SHP77 treated with DMSO at 0.1 percent for 48 hours (cell line): ENCODE measurements at places on chromosomes 2 and 18.

GRCh38 chr2:74576211-74576862 is 21.8 kb downstream of the DOK1 start:
- no peak for DNase-seq

GRCh38 chr2:120111193-120111592 is 98.3 kb downstream of the EPB41L5 start:
- DNase-seq, result no peak

GRCh38 chr18:50649821-50650220 is 89.9 kb downstream of the MAPK4 start:
- DNase-seq, result no peak

- DNase-seq, result no peak
Observed at GRCh38 chr2:149410701-149411484, 80.5 kb downstream of the LYPD6 start.

DNA sequence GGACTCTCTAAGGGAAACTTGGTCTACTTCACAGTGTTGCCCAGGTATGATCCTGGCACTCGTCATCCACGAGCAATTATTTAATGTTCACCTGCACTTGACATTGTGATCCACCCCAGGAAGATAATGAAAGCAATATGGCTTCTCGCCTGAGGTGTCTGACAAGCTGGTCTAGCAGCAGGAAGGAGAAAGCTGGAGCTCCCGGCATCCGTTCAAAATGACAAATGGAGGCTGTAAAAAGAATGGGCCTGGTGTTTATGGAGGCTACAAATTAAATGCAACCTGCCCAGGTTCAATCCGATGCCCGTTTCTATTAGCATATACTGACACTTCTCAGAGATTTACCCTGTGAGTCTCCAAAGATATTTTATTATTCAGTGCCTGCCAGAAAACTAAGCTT is 317.6 kb downstream of the CTNNA2 start:
- DNase-seq, result no peak

DNA sequence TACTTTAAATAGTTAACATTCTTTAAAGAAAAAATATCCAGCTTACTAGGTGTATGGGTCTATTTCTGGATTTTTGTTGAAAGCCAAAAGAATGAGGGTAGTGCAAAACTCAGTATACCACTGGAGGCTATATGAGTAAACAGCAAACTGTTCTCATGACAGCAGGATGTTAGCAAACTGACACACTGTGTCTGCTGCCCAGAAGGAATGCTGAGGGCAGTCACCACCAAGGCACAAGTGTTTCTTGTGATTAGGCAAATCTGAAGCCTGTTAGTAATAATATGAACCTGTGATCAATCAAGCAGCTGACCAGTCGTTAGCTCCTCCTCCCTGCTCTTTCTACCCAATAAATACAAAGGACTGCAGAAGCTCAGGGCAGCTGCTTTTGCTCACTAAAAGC is 50.5 kb upstream of the SULT1C3 start:
- DNase-seq, result no peak

- no peak for DNase-seq
Observed at GRCh38 chr2:101410746-101411145, 23.4 kb upstream of the CREG2 start.

GRCh38 chr18:6284300-6284699 is 130.4 kb downstream of the L3MBTL4 start:
- no peak for DNase-seq

DNA sequence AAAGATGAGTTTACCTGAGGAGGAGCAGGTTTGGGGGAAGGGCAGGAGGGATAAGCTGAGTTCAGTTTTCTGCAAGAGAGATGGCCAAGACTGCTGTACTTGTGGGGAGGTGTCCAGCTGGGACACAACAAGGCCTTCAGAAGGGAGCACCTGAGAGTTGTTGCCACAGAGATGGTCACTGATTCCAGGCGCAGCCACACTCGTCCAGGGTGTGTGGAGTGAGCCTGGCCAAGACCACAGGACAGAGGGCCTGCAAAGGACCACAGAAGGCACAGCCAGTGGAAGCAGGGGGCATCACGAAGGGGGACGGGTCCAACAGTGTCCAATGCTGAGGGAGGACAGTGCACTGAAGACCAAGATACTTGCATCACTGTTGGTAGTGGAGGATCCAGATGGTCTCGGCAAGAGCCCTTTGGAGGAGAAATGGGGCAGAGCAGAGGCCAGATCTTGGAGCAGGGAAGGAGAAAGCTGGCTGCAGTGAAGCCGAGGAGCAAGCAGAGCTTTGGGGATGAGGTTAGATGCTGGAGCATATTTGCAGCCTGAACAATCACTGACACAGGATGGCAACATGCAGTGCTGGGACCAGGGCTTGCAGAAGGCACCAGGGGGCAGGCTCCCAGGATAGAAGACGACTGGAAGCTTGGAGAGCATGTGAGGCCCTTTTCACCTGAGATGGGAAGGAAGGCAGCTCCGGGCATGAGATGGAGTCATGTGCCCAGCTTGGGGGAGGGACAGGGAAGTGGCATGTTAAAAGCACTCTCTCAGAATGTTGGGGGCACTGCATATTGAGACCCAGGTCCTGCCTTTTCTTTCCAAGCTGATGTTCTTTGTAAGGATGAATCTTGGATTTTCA is 214.0 kb downstream of the CYP26B1 start:
- DNase-seq, result no peak

GRCh38 chr2:234999740-235000425 is 48.1 kb downstream of the SH3BP4 start:
- no peak for DNase-seq

DNA sequence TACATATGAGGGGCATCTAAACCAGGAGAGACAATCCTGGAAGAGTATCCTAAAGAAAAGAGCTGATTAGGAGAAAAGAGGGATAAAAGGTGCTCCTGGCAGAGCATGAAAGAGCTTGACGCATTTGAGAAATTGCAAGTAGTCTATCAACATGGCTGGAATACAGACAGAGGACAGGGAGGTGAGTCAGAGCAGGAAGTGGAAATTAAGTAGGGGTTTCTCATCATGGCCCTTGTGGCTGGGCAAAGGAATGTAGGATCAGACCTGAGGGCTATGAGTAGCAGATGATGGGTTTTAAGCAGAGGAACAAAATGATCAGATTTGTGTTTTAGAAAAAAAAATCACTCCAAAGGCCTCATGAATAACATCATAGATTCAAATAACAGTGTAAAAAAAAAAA is 49.2 kb upstream of the UGP2 start:
- DNase-seq, result no peak

DNA sequence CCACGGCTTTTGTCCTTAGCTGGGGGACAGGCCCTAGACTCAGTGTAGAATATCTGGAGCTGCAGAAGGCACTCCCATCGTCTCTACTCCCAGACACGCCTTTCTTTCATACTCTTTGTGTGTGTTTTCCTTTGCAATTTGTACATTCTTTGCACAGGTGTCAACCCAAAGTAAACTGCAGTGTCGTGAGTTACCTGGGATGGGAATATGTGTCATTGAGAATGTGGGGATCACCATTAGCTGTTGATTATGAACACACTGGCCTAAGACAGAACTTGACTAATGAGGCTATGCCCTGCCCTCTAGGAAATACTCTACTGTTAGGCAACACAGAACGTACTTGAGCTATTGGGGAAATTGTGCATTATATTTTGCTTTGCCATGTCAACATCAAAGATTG is 233.3 kb downstream of the SETBP1 start:
- no peak for DNase-seq

DNA sequence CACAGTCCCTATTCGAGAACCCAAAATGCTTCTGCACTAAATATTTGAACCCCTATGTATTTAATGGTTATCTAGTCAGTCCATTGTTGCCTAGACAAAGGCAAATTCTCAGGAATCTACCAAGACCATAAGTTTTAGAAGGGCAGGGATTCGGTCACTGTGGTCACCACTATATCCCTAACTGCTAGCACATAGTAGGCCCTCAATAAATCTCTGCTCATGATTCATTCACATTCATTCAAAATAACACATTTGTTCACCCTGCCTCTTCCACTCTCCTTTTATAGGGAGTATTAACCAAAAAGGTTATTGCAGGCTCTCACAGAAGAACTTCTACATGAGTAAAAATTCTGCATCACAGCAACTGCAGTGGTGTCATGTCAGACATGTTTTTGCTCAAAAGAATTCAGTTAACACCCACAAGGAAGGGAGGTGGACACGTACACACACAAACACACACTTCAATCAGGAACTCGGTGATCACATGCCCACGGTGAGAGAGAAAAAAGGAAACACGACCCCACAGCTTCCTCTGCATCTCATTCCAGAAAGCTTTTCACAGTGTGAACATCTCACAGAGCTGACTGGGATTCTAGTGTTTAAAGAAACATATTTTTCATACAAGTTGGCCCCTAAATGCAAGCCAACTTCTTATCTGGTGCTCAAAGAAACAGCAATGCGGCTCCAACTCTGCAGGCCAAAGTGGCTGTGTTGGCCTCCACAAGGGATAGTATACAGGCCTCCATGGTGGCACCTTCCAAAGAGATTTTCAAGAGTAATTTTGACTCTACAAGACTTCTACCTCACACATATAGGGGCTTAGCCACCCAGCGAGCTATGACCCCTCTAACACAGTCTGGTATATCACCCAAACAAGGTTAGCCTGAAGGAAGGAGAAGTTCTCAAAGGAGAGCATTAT is 98.0 kb downstream of the ANKRD44 start:
- no peak for DNase-seq

DNA sequence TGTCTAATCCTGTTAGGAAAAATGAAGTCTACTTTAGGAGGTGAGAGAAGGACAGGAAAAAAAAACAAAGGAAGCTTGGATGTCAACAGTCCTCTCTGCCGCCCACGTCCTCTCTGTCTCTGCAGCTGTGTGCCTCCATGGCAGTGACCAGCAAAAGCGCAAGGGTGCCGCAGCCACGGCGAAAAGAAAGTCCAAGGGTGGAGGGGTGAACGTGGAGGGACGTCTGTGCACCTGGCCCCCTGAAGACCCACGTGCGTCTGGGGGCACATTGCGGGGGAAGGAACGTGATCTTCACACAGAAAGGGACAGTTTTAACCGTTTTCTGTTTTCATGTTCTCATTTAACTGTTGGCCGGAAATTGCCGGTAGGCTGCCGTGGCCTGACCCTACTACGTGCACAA is 152.7 kb downstream of the MBP start:
- DNase-seq, result no peak

- no peak for DNase-seq
Observed at GRCh38 chr2:169091761-169092519, 22.6 kb downstream of the DHRS9 start.

DNA sequence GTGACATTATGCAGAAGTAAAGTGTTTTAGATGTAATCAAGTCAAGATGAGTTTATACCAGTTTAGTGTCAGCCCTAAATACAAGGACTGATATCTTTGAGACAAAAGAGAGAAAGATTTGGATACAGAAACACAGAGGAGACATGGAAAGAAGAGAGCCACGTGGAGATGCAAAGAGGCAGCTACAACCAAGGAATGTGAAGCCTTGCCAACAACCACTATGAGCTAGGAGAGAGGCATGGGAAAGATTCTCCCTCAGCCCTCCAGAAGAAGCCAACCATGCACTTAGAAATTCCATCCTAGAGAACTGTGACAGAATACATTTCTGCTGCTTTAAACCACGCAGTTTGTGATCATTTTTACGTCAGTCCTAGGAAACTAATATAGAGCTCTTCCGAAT is 217.2 kb downstream of the DOK6 start:
- no peak for DNase-seq

- no peak for DNase-seq
Observed at GRCh38 chr2:149155196-149155969, 116.9 kb downstream of the LYPD6B start.

GRCh38 chr2:102788885-102789260 is 27.0 kb downstream of the TMEM182 start:
- no peak for DNase-seq

- no peak for DNase-seq
Observed at GRCh38 chr2:71216501-71216900, 10.4 kb downstream of the PAIP2B start.

GRCh38 chr2:237625216-237625705 is 2.1 kb upstream of the LRRFIP1 start:
- DNase-seq, result no peak

DNA sequence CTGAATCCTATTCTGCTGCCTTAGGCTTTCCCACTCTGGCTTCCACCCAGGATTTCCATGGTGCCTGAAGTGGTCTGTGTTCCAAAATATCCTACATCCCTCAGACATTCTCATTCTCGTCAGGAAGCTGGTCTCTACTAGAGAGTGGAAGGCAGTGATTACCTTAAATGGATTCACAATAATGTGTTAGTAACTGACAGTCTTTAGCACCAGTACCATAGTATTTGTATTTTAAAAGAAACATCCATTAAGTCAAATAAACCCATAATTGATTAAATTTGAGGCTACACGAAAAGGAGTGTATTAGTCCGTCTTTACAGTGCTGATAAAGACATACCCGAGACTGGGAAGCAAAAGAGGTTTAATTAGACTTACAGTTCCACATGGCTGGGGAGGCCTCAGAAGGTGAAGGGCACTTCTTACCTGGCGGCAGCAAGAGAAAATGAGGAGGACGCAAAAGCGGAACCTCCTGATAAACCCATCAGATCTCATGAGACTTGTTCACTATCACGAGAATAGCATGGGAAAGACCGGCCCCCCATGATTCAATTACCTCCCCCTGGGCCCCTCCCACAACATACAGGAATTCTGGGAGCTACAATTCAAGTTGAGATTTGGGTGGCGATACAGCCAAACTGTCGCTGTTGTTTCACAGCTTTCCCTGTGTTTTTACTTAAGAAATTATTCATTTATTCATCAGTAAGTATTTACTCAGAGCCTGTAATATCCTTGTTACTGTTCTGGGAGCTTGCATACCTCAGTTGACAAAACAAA is 306.5 kb downstream of the STK39 start:
- no peak for DNase-seq

DNA sequence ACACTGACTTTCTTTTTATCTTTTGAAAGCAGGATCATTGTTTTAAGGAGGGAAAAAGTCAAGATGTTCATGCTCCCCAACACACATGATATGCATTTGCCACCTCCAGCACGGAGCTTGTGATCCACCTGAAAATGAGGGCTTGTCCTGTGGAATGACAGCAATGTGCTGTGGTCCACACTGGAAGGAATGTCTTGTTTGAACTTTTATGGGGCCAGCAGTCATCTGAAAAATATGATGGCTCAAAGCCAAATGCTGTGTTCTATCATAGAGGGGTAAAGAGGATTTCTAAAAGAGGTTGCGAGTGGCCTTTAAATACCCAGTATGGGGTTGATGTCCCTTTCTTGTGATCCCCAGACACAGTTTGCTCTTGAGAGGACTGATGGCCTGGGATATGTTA is 226.5 kb upstream of the SPRED2 start:
- no peak for DNase-seq

DNA sequence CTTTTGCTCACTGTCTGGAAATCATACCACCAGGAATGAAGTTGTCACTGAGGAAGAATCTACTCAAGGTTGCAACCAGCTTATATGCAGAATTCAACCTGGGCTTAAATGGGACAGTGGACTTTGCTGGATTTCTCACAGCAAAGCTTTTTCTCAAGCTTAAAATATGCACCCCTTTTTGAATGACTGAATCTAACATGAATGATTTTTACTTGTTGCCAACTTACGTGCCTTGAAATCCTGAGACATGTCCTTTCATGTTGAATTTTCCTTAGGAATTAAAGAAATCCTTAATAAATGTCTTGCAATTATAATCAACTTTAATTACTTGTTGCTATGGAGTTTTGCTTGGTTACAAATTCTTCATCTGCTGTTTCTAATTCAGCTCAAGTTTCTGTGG is 57.4 kb downstream of the SPP2 start:
- no peak for DNase-seq
